Stimulated activated CD4-positive, alpha-beta T cell treated with anti-CD3 and anti-CD28 coated beads, Interleukin-4, amount 100 ng/mL, for 48 hours (primary cell): ENCODE measurements at places on chromosomes 2 and 18.

GRCh38 chr2:216789081-216789480 is 70.8 kb downstream of the TNP1 start:
- no peak for DNase-seq

- no peak for DNase-seq
These were observed 68.8 kb upstream of the CDC42EP3 start for GRCh38 chr2:37740164-37740739.

DNA sequence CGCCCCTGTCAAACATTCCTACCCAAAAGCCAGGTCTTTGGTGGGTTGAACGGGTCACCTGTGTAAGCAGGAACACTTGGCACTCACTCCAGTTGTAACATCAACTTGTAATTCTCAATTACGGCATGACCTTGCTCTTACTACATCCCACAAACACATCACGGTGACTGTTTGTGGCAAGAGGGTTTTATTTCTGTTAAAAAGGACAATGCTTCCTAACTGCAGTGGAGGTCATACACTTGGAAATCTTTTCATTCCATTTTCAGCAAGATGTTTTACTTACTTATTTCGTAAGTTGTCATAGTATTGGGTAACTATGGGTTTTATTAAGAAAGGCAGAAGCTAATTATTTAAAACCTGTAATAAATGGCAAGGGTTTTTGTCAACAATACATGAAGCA is 126.1 kb downstream of the ZNF516 start:
- DNase-seq: no peak

GRCh38 chr2:143481237-143481623 is 352.0 kb downstream of the ARHGAP15 start:
- DNase-seq: no peak

- DNase-seq: no peak
These were observed 956.4 kb downstream of the CPS1 start for GRCh38 chr2:211512806-211513205.

GRCh38 chr18:37392648-37393047 is 172.9 kb downstream of the CELF4 start:
- no peak for DNase-seq

GRCh38 chr18:62394006-62394763 is 69.1 kb downstream of the TNFRSF11A start:
- DNase-seq: no peak

GRCh38 chr2:160970052-160970965 is 189.9 kb upstream of the TANK start:
- no peak for DNase-seq

DNA sequence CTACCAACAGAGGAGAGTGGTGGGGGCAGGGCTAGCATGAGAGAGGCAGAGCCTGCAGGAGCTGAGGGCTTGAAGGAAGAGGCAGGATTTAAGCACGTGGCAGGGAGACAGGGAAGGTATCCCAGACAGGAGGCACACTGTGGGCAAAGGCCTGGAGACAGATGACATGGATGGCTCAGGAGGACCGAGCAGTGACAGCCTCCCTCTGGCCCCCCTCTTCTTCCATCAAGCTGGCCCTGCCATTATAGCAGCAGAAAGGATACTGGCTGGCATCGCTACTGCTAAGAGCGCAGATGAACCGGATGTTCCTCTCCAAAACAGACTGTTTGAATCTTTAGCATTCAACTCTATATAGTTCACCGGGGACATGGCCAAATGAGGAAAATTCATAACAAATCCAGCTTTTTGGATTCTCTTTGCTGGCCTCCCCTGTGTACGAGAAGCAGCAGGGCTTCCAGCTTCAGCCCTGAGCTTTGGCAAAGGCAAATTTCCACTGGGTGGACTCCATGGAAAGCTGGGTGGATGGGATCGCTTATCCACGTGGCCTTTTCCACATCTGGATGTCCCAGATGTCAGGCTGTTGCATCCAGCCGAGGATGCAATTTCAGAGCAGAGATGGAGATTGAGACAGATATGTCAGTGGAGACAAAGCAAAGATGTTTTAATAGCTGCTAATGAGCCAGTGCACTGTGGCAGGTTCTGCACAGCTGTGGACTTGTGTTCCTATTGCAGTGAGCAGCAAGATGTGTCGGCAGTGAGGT is 36.2 kb downstream of the CAPN13 start:
- DNase-seq: no peak

GRCh38 chr2:191748059-191748461 is 70.1 kb downstream of the NABP1 start:
- DNase-seq: no peak
